Amniotic stem cell (primary cell): ENCODE measurements at places on chromosomes 1 and 21.

GRCh38 chr1:29591601-29592260 is 355.4 kb downstream of the PTPRU start:
- no peak for DNase-seq

- DNase-seq: no peak
Observed at GRCh38 chr1:171654942-171655745, 2.7 kb upstream of the MYOC start.

DNA sequence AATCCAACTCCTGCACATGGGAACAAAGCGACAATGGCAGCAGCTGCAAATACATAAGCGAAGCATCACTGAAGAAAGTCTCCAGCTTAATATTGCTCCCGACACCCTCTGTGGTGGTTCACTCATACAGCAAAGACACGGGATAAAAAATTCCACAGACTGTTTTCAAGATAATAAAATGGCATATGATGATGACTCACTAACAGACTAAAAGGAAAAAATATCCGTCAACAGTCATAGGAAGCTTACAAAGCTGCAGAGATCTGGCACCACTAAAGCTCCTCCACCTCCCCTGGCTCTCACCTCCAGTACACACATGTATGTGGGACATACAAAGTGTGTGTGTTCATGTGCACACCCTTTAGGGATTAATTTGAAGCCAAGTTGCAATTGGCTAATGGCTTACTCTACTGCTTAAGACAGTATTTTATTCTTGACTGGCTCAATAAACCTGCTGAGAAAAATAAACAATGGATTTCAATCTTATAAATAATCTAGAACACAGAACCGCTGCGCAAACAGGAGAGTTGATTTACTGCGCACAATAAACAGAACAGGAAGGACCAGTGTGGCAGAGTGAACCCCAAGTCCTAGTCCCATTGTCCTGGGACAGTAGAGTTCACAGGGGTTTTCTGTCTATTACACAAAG is 94.4 kb downstream of the SLC45A1 start:
- DNase-seq: no peak

GRCh38 chr1:26277261-26277661 is 2.6 kb upstream of the SH3BGRL3 start:
- DNase-seq: no peak

DNA sequence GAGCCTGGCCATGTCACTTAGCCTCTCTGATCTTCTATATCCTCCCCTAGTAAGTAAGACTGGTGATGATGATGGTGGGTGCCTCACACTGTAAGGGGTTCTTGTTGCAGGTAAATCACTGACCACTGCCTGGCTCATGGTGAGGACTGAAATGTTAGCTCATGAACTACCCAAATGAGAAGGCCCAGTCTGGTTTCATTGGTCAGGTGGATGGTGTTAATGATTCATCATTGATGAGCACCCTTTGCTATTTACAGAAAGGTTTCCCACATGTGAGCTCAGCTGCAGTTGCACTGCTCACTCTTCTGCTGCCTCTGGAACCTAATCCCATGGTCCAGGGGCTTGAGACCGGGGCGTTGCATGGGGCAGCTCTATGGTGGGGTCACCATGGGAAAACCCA is 417.7 kb downstream of the PRDM2 start:
- DNase-seq: no peak

DNA sequence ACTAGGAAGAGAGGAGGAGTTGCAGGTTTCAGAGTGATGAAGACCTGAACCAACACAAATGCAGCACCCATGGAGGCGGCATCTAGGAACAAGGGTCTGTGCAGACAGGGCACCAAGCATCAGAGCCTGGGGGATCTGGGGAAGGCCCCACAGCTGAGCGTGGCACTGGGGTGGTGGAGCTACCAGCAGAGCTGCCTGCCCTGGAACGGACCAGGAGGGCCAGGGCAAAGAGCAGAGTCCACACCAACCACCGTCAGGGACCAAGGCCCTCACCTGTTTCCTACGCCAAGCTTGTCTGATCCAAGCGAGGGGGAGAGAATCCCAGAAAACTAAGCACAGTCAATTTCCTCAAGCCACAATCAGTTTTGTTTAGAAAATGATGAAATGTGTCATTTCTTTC is 79.0 kb upstream of the SYT6 start:
- DNase-seq: no peak

DNA sequence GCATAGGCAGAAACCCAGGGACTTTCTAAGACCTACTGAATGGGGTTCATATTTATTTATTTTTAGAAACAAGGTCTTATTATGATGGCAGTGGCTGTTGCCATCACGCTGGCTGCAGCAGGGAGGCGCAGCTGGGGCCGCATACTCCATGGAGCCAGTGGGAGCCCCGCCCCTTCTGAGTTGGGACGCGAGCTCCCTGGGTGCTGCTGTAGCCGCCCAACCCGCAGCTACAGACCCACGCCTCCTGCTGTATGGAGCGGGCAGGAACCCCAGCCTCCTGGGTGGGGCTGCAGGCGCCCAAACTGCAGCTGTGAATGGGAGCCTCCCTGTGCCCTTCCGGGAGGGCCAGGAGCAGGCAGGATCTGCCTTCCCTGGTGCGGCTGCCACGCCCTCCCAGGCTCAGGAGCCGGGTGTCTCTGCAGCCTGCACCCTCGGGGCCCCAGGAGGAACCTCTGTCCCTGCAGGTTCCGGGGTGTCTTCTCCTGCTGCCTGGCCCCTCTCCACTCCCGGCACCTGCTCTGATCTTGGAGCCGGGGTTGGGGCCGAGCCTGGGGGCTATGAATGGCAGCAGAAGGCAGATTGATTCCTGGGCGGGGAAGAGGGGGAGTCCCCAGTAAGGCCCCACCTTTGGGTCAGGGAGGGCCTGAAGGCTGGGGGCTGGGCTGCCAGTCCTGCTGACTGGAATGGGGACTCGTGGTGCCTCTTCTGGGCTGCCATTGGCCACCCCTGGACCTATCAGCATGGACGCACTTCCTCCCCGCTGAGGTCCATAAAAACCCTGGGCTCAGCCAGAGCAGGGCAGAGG is 66.5 kb upstream of the LRRN2 start:
- DNase-seq: no peak

DNA sequence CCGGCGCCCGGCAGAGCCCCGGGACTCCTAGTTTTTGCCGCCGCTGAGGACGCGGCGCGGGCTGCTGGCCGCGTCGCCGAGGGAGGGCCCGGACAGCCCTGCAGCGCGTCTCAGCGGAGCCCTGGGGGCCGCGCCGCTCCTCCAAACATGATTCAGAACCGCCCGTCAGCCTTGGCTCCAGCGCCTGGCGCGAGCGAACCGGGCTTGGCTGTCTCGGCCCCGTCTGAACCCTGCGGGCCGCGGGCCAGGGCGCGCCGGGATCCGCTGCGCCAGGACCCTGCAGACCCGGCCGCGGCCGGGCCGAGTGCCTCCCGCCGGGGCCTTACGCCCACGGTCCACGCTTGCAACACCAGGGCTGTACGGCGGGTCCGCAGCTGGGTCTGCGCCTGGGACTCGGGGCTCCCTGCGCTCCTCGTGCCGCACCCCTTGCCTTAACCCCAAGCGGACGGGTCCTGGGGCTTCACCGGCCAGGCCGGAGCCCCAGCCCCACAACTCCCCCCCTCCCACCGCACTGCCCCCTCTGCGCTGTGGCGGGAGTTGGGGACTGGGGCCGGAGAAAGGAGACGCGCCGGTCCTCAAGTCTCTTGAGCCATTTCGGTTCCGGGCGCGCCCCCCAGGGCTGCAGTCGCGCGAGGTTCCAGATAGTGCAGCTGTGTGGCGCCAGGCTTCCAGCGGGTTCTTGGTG is 48.4 kb upstream of the CD34 start:
- DNase-seq: no peak

- peak; percentile 22 for DNase-seq
Observed at GRCh38 chr1:100896481-100896982, 642 bp downstream of the SLC30A7 start.

DNA sequence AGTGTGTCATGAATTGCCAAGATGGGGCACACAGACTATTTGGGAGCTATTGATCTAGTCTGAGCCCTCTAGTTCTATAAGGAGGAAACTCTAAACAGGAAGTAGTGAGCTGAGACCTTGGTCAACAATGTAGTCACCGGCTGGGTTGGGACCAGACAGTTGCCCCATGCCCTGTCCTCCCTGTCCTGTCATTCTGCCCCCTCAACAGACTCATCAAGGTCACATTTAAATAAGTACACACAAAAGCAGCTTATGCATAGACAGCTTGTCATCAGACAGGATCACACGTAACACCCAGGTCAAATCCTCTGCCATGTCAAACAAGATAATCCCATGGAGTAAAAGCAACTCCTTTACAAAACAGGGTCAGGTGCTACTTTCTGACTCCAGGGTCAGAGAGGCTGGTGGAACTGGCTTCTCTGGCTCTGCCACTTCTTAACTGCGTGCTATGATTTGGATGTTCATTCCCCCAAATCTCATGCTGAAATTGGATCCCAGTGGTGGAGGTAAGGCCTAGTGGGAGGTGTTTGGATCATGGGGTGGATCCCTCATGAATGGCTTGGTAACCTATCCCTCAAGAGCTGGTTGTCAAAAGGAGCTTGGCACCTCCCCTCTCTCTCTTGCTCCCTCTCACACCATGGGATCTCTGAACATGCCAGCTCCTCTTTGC is 128.9 kb downstream of the HIVEP3 start:
- DNase-seq: no peak

DNA sequence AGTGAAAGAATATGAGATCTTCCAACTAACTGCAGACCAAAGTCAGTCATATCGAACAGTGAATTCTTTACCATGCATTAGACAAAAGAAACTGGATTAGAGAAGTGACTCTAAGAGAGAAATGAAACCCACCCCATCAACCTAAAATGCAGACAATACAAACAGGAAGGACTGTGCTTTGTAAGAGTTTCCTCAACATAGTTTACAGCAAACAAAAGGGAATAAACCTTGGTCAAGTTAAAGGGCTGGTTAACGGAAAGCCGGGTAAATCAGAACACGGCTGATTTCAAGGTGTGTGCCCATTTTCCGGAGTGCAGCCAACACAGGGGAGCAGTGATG is 39.2 kb downstream of the SIPA1L2 start:
- DNase-seq: no peak

DNA sequence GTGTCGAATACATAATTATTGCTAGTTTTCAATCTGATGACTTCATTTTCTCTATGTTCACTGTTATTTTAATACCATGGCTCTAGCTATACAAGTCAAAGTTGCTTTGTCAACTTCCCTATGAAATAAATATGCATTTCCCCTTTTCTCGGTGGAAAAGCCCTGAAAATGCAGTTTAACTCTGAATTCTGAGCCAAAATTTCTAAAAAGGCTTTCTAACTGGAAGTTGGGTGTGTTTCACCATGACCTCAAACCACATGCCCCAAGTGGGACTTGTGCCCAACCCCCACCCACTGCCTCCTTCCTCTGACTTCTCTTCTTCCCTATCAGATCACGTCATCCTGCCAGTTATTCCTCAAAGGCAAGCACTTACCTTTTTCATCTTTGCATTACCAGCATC is 8.9 kb downstream of the MKNK1 start:
- DNase-seq: no peak

- peak; percentile 7 for DNase-seq
Observed at GRCh38 chr1:10973552-10973951, 38.9 kb upstream of the TARDBP start.

DNA sequence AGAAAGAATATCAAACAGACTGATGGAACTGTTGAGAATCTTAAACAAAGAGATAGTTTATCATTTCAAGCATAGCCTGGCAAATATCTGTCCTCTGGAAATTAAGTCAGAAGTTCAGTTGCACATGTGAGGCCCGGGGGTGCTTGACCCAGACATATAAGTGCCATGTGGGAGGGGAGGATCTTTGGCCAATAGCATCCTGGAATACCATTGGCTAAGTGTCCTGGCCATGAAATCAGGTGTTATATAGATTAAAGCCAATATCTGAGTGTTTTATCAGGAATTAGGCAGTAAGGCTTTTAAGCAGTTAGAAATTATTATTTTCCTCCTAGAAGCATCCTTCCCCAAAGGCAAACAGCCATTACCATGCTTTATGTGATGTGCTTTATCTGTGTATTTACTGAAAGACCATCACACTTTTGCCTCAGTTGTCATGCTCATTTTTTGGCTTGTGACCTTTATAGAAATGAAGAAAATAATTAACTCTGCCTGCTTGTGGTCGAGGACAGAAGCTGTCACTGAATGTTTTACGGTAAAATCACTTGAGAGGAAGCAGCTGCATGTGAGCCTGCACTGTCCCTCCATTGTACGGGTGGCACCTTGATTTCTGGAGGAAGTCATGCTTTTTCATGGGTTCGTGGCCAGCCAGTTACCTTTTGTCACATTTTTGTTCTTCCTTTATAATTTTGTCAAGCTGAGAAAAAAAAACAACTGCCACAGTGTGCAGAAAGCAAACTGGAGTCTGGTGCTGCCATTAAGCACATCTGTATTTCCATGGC is 259.9 kb upstream of the FMN2 start:
- no peak for DNase-seq

GRCh38 chr1:212962509-212962908 is 12.2 kb downstream of the VASH2 start:
- DNase-seq: no peak

DNA sequence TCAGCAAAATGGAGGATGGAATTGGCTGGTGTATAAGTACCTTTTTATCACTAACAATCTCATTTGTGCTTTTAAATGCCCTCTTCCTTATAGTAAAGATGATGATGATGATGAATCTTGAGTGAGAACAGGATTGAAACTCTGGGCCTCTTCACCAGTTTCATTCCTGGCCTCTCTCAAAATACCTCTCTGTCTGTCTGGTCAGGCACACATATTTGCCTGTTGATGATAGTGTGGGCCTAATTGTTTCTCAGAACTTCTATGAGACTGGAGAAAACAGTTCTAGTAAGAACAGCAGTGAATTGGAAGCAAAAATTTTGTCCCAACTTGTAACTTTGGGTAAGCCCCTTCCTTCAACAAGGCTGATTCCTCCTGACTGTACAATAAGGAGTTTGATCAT is 94.4 kb upstream of the RGS4 start:
- no peak for DNase-seq

DNA sequence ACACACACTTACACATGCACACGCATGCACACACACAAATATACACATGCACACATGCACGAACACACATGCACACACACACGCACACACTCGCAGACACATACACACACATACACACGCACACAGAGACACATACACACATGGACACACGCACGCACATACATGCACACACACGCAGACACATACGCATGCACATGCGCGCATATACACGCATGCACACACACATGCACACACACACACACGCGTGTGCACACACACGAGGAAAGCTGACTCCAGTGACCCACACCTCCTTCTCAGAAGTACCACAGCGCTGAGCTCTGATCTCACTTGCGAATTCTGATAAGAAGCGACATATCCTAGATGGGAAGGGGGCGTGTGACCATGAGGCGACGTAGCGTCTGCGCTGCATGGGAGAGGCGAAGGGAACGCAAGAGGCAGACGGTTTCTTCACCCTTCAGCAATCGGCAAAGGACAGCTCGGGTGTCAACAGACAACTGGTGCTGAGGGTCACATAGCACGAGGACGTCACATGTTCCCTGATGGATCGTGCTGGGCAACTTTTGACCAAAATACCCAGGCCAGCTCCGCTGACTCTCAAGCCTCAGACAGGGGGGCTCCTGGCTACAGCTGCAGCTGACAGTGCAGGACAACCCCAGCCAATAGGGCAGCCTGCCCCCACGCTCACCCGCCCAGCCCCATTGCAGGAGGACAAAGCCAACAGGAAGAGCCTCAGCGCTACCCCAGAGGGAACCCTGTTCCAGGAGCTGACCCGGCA is 16.0 kb upstream of the PDE9A start:
- no peak for DNase-seq

- DNase-seq: no peak
Observed at GRCh38 chr21:34122047-34122446, 48.7 kb downstream of the MRPS6 start.

- DNase-seq: no peak
Observed at GRCh38 chr1:207361029-207361428, 39.6 kb downstream of the CD55 start.

- no peak for DNase-seq
Observed at GRCh38 chr1:109901524-109902145, 9.0 kb upstream of the CSF1 start.
